ENCODE measurements at places on chromosomes 3 and 15.

- no peak for DNase-seq
Observed at GRCh38 chr3:53287131-53287629, 31.4 kb upstream of the TKT start.

- no peak for DNase-seq
Observed at GRCh38 chr3:171266740-171267073, 193.5 kb downstream of the TNIK start.

DNA sequence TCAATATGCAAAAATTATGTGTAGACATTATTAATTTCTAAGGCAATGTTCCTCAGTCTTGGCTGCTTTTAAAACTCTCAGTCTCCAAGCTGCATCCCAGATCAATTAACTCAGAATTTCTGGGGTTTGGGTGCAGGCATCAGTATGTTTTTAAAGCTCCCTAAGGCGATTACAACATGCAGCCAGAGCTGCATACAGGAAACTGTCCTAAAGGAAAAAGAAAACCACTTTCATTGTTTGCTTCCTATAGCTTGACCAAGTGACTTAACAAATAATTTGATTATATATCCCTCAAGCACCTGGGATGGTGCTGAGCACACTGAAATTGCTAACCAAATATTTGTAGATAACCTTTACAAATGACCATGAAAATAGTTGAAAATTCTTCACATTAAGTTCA lies 194.7 kb downstream of the DTWD1 start:
- no peak for DNase-seq

DNA sequence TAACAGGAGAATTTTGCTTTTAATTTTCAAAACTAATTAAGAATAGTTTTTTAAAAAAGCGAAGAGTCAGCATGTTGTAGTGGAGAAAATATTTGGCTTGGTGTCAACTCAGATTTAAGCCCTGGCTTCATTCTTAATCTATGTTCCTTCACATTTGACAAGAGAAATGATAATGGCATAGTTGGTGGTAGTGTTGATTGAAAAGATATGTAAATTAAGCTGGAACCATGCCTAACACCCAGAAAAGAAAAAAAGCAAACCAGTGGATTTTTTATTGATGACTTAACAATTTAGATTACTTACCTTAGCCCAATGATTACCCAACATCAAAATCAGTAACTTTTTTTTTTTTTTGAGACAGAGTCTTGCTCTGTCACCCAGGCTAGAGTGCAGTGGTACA lies 27.4 kb downstream of the TCAIM start:
- DNase-seq: no peak

- no peak for DNase-seq
Observed at GRCh38 chr3:107441617-107442016, 64.4 kb downstream of the CCDC54 start.

DNA sequence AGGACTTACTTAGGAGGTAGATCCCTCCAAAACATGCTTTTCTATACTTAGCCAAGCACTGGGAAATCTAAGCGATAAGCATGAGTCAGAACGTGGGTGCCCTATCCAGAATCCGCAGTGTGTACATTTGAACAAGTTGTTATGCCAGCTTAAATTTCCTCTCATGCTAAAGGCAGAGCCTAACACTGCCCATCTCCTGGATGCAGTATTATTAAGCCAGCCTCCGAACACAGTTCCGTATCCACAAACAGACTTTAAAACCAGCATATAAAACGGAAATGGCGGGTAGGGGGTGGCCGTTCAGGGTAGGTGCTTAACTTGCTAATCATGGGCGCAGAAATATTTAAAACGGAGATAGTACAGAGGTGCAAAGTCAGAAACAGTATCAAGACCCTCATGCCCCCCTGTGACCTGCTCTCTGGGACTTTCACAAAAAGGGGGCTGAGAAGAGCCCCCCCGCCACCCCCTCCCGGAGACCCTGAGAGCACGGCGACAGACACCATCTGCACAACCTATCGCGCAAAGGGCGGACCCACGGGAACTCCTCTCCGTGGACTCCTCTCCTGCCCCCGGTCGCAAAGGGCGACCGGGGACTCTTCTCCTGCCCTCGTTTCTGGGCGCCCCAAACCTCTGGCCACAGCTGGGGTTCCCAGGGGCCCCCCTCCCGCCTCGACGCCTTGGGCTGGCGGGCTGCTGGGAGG lies 889 bp upstream of the LRRIQ4 start:
- peak; percentile 43 for DNase-seq

GRCh38 chr3:56862352-56863062 lies 60.8 kb upstream of the ARHGEF3 start:
- no peak for DNase-seq

- DNase-seq: no peak
Observed at GRCh38 chr15:101698314-101698713, 26.0 kb downstream of the TARS3 start.

- DNase-seq: no peak
Observed at GRCh38 chr3:33777996-33778395, 20.4 kb upstream of the PDCD6IP start.

DNA sequence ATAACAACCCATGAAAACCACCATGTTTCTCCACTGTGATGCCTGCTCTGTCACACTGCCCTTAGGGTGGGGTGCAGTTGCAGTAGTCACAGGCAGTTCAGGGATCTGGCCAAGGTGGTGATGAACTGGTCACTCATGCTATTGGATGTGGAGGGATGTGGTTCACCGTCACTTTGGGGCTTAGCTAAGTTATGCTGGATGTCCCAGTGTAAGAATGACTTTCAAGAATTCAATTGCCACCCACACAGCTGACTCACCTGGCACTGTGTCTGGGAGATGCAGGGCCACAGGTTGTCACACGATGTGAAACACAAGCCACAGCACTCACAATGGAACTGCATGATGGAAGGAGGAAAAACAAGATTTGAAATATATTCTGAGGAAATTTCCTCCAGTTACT lies 146.1 kb upstream of the CTNNB1 start:
- no peak for DNase-seq

- DNase-seq: no peak
Observed at GRCh38 chr3:117441851-117442250, 732.3 kb downstream of the TUSC7 start.

- no peak for DNase-seq
Observed at GRCh38 chr3:127736801-127737539, 64.2 kb downstream of the ABTB1 start.

DNA sequence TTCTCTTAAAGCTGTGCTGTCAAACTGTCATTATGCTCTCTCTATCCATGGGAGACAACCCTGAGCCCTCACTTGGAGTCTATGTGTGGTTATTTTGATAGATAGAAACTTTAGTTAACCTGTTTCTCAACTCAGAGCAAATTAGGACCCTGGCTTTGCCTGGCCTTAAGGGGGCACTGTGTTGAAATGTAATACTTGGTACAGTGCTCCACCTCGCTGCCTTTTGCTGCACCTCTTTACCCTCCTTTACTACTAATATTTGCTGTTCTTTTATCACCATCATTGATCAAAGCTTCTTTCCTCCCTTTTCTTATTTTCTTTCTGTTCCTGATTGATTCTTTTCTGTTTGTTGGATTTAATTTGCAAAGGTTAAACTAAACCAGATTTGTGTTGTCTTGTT lies 34.3 kb downstream of the STT3B start:
- DNase-seq: no peak

DNA sequence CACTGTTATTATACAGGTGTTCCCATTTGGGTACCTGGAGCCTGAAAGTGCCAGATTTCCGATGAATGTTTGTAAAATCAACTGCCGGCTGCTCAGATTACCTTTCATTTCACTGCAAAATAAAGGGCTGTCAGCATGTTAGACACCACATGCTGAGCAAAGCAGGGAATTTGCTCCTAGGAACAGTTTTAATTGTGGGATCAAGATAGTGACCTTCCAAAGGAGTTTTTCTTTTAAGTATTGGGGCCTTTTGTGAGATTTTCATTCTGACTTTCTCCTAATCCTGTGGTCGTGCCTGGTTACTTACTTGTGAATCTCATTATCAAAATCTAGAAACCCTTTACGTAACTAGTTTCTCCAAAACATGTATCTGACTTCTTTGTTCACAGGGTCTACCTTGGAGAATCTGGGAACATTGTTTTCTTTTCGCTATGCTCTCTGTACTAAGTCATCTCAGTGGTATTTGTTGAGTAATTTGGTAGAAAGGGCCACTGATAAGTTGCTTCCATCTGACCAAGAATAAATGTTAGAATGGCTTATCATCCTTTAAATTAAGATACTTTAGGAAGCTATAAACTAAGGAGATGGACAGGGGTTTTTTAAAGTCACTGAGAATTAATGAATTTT lies 40.8 kb upstream of the LRTM1 start:
- DNase-seq: no peak

- DNase-seq: no peak
Observed at GRCh38 chr15:52745326-52746161, 44.6 kb downstream of the ONECUT1 start.

DNA sequence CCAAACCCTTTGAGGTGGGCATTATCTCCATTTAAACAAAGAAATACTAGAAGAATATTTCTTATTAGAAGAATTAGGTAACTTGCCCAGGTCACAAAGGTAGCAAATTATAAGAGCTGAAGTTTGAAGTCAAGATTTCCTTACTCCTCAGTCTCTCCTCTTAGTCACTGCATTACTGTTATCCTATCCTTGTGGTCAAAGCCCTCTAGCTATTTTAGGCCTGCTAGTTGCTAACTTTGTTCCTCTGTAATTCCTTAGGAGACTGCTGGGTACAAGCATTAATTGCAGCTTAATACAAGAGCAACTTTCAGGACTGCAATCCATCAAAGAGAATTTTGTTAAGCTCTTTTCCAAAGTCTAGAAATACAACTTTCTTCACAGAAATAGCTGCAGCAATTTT lies 528.2 kb downstream of the ZIC1 start:
- no peak for DNase-seq

- DNase-seq: no peak
Observed at GRCh38 chr3:134655706-134656105, 4.9 kb upstream of the KY start.

GRCh38 chr15:38699633-38700230 lies 135.1 kb upstream of the RASGRP1 start:
- peak; percentile 8 for DNase-seq

DNA sequence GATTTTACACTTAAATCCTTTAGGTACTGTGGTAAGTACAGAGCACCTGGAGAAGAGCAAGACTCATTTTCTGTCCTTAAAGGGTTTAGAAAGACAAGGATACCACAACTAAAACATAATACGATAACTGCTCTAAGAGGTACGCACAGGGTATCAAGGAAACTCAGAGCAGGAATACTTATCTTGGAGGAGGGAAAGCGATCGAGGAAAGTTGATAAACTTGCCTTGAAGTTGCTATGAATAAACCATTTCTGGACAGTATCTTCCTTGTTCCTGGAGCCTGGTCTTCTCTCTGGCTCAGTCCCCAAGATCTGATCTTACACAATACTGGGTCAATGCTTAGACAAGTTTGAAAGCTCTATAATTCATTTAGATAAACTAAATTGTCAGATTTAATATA lies 17.6 kb upstream of the GATM start:
- DNase-seq: no peak

GRCh38 chr3:15899388-15899787 lies 101.6 kb upstream of the ANKRD28 start:
- no peak for DNase-seq

DNA sequence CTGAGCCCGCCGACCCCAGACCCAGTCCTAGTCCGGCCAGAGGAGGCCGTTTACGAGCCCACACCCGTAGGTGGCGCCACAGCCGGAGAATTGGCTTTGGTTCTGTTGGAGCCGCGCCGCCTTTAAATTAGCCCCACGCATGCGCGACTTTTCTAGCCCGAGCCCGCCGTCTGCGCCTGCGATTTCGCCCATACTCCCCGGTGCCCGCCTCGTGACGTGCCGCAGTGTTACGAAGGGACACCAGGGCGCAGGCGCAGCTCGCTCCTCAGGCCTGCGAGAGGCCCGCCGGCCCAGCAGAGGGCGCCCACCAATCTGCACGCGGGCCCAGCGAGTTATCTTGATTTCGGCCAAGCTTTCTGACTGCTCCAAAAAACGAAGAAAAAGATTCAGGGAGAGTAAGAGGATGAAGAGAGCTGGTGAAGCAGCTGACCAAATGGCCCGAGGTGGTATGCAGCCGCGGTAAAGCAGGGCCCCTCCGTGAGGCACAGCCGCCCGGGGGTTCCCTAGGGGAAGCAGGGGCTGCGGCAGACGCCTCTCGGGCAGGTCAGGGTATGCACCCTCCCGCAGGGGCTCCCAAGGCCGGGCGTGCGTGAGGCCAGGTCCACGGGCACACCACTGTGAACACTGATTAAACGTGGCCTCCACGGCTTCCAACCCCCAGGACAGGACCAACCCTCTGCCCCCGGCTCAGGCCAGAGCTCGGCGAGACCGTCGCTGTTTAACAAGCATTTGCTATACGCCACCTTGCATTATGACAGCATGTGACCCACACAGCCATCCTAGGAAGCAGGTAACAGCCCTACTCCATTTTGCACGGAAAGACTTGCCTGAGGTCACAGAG lies 32.8 kb downstream of the RPN1 start:
- DNase-seq: peak; percentile 86

GRCh38 chr3:21434310-21434709 lies 316.7 kb downstream of the ZNF385D start:
- no peak for DNase-seq

- DNase-seq: no peak
Observed at GRCh38 chr15:90142216-90143165, 40.2 kb upstream of the IDH2 start.

GRCh38 chr3:6921066-6921465 lies 60.2 kb downstream of the GRM7 start:
- DNase-seq: no peak

DNA sequence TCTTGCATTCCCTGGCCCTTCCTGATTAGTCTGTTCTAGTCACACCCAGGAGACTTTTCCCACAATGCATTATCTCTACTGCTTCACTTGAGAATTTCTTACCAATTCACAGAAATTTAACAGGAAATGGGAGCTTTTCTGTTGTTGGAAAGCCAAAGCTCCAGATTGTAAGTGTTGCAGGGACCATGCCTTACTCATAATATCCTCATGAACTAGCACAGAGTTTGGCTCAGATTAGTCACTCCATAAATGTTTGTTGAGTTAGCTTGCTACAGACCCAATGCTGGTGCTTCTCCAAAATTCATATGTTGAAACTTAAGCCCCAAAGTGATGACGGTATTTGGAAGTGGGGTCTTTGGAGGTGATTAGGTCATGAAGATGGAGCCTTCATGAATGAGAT lies 232.6 kb downstream of the GAP43 start:
- DNase-seq: no peak

- DNase-seq: no peak
Observed at GRCh38 chr15:59349680-59350420, 22.8 kb downstream of the MYO1E start.

DNA sequence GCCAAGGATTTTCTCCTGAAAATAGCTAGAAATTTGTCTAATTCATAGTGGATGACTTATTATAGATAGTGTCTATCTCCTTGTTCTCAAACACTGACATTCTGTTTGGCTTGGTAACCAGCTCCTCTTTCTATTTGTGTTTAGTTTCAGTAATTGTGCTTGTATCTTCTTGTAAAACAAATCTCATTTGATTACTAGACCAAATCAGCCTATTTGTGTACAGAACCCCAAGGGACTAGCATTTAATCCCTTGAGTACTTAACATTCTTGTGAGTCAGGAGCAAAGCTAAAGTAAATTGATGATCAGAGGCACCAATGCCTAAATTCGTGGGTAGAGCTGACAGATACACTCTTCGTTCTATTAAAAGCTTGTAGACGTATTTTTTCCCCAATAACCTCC lies 306.5 kb upstream of the SLITRK3 start:
- no peak for DNase-seq

All from NCI-H524 treated with DMSO at 0.1 percent for 48 hours (cell line).